Astrocyte (in vitro differentiated cells and primary cell): ENCODE measurements at places on chromosomes 16 and 17.

DNA sequence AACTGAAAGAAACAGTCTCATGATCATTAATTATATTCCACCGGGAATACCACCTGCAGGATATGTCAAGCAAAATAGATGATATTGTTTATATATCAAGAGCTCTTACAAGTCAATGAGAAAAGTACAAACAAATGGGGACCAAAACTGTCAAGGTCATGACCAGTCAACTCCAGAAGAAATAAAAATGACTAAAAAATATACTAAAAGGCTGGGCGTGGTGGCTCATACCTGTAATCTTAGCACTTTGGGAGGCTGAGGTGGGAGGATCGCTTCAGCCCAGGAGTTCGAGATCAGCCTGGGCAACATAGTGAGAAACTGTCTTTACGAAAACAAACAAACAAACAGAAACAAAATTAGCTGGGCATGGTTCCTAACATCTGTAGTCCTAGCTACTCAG, 49.8 kb upstream of the SCNN1B start:
- DNase-seq = no peak

GRCh38 chr16:67917852-67918236, 13.8 kb downstream of the CTRL start:
- DNase-seq = peak; percentile 72

- DNase-seq = peak; percentile 54
Observed at GRCh38 chr16:57479205-57479975, 6.9 kb downstream of the DOK4 start.

DNA sequence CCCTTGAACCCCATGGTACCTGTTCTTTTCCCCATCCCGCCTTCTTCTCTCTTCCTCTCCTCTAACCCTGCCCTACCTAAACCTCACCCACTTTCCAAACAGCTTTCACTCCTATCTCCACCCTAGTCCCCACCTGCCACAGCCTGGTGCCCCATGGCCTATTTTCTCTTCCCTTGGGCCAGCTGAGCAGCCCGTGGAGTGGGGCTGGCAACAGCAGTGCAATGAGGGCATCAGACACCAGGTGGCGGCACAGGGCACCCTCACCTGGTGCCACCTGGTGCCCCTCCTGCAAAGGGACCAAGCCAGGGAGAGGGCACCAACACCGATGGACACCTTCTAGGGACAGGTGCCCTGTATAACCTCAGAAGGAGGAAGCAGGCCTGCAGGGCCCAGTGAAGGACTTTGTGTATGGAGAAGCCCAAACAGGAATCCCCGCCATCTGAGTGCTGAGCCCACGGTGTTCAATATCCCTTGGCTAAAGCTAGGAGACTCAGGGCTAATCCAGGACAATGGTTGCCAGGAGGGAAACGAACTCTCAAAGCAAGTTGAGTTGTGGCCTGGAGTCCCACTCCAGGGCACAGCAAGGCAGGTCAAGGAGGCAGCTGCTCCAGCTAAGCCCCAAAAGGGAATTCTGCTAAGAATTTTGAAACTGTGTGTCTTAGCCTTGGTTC, 4.0 kb upstream of the ABCC3 start:
- DNase-seq = no peak

GRCh38 chr17:38465391-38466345, 37.4 kb downstream of the ARHGAP23 start:
- no peak for DNase-seq

DNA sequence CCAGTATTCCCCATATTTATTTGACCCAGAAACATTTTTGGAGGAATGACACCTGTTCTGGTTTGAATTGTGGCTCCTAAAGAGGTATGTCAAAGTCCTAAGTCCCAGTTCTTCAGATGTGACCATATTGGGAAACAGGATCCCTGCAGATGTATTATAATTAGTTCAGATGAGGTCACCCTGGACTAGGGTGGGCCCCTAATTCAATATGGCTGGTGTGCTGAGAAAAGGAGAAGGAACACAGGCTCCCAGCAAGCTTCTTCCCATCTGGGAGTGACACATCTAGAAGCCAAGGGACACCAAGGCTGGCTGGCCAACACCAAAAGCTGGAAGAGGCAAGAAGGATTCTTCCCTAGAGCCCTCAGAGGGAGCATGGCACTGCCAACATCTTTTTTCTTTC, 3.8 kb upstream of the GCSH start:
- no peak for DNase-seq

- peak; percentile 5 for DNase-seq
Observed at GRCh38 chr16:10647721-10648296, 46.9 kb downstream of the TEKT5 start.

- DNase-seq = no peak
Observed at GRCh38 chr17:13372432-13372831, 229.3 kb downstream of the HS3ST3A1 start.

DNA sequence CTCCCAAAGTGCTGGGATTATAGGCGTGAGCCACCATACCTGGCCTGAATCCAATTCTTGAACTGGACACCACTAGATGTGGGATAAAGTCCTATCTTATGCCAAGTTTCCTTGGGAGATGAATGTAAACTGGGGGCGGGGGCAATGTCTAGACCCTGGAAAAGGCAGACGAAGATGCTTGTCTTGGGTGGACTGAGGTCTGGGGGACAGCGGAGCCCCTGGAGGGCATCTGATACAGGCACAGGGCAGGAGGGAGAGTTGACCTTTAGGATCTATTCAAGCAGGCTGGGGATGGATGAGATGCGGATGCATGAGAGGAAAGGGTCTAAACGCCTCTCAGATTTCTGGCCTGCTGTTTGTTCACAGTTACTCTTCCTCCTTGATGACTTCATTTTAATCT, 11.7 kb downstream of the C1QTNF1 start:
- DNase-seq = no peak

DNA sequence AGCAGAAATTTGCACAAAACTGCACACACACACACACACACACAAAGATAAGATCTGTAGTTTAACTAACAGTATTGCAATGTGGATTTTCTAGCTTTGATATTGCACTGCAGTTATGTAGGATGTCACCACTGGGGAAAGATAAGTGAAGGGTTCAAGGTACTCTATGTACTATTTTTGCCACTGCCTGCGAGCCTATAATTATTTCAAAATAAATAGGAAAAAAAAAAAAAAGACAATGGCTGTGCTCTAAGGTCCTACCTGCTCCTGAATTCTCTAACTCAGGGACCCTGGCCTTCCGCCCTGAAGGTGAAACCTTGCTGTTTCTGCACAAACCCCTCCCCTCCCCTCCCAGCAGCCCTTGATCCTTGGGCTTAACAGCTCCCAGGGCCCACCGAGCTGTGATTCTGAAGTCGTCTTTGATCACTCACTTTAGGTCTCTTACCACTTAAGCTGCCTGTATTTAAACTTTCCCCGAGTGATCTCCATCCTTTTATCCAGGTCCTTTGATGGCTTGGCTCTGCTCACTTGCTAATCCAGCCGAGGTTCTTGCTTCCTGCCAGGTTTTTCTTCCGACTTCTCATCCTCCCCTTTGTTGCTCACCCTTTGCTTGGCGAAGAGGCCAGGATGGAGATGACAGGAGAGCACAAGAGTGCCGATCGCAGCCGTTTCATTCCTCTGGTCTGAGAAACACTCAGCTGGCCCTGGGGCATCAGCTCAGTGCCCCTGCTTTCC, 37.7 kb downstream of the TMEM114 start:
- no peak for DNase-seq

- no peak for DNase-seq
Observed at GRCh38 chr16:57485091-57485915, 990 bp downstream of the DOK4 start.

DNA sequence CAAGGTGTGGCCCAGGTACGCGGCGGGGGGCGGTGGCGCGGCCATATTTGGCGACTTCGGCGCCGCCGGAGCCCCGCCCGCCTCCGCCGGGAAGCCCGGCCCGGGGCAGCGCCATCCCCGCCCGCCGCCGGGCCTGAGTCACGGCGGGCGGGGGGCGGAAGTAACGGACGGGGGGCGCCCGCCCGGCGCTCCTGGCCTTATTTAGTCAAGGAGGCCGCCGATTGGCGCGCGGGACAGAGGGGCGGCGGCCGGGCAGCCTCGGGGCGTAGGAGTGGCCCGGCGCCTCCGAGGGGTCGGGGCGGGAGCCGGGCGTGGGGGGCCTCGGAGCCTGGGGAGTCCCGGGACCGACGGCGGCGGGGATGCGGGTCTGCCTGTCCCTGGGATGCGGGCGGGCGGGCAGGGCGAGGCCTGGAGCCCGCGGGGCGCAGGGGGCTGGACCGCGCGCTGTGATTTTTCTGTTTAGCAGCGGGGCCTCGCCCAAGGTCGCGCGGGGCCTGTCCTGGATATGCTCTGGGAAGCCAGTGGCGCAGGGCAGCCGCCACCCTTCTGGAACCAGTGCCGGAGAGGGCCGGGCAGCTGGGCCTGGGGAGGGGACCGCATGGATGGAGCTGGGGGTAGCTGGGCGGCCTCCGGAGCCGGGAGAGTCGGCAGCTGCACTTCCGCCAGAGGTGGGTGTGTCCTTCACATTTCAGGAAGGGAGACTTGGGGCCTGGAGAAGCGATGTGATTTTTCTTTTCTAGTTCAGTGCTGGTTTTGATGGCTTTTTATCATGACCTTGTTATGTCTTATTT, 2.3 kb upstream of the ACTG1 start:
- peak; percentile 68 for DNase-seq

DNA sequence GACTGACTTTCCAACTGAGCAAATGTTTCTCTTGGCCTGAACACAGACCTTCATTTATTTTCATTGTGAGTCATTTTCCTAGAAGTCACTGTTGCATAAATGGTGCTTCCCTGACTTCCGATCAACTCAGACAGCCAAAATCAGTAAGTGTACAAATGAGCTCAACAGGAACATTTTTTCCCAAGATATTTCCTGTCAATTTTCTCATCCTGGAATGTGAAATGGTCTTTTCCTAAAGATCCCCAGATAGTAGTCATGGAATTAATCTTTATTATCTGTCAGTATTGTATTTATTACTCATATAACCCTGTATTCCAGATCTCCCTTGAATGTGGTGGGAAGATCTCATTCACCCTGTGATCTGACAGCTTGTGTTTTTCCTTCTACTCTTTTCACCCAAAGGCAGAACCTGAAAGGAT, 360.3 kb upstream of the KIF2B start:
- DNase-seq = peak; percentile 29

DNA sequence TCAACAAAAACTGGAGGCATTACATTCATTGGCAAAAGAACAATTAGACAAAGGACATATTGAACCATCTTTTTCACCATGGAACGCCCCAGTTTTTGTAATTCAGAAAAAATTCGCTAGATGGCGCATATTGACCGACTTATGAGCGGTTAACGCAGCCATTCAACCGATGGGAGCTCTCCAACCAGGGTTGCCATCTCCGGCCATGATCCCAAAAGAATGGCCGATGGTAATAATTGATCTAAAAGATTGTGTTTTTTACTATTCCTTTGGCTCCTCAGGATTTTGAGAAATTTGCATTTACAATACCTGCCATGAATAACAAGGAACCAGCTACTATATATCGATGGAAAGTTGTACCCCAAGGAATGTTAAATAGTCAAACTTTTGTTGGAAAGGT, 21.4 kb downstream of the ALOX15B start:
- peak; percentile 25 for DNase-seq

DNA sequence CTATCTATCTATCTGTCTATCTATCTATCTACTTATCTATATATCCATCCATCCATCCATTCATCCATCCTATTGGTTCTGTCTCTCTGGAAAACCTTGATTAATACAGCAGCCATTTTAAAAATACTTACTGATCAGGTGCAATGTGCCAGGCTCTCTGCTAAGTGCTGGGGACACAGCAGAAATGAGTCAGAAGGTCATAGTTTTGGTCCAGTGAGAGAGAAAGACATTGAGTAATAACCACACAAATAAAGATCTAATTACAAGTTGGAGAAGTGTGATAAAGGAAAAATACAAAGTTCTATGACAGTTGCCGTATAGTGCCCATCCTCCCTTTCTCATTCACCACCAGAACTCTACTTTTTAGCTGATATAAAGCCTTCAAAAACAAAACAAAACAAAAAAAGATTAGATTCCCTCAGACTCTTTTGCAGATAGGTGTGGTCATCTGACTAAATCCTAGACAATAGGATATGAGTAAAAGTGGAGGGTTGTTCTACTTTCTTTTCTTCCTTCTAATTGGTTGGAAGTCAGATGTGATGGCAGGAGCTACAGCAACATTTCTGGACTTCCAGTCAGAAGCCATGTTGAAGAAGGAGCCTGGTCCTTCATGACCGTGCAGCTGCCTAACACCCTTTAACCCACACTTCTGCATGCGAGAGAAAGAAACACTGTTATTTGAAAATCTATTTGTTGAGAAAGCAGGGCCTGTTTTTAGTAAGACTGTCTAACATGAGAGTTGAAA, 72.0 kb upstream of the TOX3 start:
- DNase-seq = no peak

- DNase-seq = no peak
Observed at GRCh38 chr16:497258-497657, 30.3 kb upstream of the CAPN15 start.

GRCh38 chr17:39928858-39929645, 1.5 kb downstream of the LRRC3C start:
- peak; percentile 94 for DNase-seq

DNA sequence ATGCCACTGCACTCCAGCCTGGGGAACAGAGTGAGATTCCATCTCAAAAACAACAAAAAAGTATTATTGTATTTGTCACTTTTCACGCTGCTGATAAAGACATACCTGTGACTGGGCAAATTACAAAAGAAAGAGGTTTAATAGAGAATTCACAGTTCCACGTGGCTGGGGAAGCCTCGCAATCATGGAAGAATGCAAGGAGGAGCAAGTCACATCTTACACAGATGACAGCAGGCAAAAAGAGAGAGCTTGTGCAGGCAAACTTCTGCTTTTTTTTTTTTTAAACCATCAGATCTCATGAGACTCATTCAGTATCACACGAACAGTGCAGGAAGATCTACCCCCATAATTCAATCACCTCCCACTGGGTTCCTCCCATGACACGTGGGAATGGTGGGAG, 41.5 kb upstream of the ETV4 start:
- no peak for DNase-seq

GRCh38 chr16:78925083-78925767, 675.3 kb downstream of the MAF start:
- no peak for DNase-seq

GRCh38 chr17:37256627-37257026, 119.2 kb upstream of the C17orf78 start:
- DNase-seq = no peak

DNA sequence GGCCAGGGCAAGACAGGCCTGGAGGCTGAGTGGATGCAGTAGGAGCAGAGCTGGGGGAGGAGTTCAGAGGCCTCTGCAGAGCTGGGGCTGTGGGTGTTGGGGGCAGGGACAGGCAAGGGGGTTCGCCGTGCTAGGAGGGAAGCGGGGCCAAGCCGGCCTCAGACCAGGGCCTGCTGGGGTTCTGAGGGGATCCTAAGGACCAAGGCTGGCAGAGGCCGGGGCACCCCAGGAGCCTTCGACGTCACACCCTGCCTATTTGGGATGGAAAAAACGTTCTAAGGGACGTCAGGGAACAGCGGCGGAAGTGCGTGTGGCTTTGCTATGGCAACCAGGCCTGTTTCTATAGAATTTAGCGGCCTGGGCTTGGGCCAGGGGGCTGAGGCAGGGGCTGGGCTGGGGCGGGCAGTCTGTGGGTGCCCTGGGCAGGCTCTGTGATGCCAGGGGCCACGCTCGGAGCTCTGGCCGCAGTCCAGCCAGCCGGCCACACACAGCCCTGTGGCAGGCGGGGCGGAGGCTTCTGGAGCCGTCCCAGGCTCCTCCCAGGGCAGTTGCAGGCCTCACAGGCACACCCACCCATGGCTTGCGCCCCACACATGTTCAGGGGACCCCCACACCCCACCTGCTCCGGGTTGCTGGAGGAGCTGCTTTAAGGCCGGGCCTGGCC, 3.7 kb downstream of the TRAF7 start:
- peak; percentile 72 for DNase-seq
